ENCODE measurements at places on chromosomes 11 and 22.

DNA sequence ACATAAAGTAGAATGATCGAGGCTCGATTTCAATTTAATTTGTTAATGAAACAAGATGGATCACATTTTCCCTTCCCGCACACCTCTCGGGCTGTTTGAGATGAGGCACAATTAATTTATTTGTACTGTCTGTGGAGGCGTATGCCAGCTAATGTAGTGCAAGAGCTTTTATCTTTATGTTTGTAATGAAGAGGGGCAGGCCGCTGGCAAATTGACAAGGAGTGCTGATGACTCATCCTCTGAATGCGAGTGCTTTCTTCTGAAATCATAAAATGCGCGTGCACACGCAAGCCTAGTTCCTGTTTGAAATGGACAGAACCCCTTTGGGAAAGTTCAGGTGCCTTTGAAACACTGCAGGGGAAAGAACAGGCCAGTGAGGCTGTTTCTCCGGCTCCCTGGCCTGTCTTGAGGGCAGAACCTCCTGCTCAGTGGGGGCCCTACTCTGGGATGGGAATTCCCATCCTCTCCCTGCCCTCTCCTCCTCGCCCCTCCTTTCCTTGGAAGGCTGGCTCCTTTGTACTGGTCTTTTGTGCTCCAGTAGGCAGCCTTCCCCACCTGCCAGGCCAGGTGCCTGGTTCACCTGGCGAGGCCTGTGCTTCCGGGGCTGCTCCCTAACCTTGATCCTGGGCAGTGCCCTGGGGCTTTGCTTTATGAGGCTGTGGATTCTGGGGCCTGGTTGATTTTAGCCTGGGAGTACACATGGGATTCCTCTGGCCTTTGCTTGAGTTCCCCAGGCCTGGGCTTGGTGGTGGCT is 50.3 kb downstream of the TEAD1 start:
- DNase-seq, result no peak

DNA sequence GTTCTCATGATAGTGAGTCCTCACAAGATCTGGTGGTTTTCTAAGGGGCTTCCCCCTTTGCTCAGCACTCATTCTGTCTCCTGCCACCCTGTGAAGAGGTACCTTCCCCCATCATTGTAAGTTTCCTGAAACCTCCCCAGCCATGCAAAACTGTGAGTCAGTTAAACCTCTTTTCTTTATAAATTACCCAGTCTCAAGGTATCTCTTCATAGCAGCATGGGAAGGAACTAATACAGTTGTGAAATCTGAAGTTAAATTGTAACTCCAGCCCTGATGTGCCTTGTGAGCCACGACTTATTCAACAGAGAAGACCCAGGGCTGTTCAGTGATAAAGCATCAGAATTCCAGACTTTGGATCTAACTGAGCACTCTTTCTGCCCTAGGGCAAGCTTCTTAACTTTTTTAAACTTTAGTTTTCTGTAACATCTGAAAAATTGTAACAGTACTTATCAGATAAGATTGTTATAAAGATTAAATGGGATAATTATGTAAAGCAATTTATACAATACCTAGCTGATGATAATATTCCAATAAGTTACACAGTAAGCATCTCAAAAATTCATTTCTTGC is 220.0 kb downstream of the TRPC6 start:
- no peak for DNase-seq

- DNase-seq, result peak; percentile 11
Measured at GRCh38 chr11:74001822-74002286, 7.0 kb downstream of the UCP3 start.

GRCh38 chr22:49258107-49259010 is 569.3 kb downstream of the BRD1 start:
- no peak for DNase-seq

- DNase-seq, result no peak
Measured at GRCh38 chr22:50072714-50073538, 12.3 kb downstream of the MLC1 start.

- no peak for DNase-seq
Measured at GRCh38 chr11:128282053-128282452, 305.3 kb downstream of the ETS1 start.

DNA sequence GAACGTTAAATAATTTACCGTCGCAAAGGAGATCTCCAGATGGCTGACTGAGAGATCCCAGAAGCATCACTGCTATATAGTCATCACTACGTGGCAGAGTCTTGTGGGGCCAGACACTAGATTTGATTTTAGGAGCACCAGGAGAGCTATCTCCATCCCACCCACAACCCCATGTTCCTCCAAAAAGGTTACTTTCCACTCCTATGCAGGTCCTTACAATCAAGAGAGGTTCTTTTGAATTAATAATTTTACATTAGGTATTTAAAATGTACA is 19.4 kb downstream of the GUCY1A2 start:
- no peak for DNase-seq

- DNase-seq, result no peak
Measured at GRCh38 chr11:73521621-73522020, 76.3 kb downstream of the FAM168A start.

DNA sequence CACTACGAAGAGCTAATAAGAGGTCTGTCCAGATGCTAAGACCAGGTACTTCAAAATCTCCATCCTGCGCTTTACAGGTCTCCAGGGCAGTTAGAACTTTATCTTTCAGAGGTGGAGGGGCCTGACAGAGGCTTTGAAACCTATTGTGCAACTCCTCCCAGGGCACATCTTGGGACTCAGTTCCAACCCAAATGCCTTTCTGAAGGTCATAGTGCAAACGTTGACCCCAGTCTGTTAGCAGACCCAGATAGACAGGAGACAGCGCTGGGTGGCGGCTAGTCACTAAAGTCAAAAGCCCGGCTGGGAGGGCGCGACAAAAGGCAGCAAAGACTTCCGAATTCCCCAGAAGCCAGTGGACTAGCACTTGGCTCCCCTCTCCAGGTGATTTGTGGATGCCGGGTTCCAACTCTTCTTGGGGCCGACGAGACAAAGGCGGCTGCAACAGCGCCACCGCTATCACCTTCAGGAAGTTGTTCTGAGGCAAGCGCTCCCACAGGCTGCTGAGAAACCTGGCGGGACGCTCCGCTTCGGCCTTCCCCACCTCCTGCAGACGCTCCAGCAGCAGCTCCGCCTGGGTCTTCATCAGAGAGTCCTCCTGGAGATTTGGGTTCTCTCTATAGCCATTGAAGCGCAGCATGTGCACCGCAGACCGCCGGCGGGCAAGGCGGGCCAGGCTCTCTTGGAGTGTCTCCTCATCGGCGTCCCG is 728 bp downstream of the FANCF start:
- no peak for DNase-seq

- DNase-seq, result no peak
Measured at GRCh38 chr11:35393098-35393497, 26.3 kb downstream of the SLC1A2 start.

- peak; percentile 92 for DNase-seq
Measured at GRCh38 chr22:44697423-44698141, 4.4 kb upstream of the PRR5 start.

DNA sequence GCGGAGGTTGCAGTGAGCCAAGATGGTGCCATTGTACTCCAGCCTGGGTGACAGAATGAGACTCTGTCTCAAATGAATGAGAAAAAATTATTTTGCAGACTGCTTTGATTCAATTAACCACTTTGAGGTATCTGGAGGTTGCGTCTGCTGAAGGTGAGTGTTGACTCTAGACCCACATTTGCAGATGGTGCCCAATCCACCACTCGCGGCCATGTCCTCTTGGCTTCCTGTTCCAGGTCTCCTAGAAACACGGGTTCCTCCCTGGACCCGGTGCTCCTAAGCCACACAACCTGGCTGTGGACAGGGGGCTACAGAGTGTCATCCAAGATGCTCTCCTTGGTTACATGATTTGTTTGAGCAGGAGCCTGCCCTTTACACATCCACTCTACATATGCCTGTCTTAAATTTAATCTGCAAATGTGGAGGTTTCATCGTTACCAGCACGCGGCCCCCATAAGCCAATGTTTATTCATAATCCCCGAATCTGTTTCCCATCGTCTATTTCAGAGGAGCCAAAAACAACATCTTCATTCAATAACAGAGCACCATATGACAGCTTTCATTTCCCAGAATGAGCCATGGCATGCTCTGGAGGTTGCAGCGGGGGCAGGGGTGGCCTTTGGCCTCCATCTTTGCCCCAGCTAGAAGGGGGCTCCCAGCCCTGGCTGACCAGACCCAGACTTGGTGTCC is 377.2 kb downstream of the CTTN start:
- no peak for DNase-seq

- DNase-seq, result no peak
Measured at GRCh38 chr11:119709638-119710346, 19.2 kb downstream of the NECTIN1 start.

DNA sequence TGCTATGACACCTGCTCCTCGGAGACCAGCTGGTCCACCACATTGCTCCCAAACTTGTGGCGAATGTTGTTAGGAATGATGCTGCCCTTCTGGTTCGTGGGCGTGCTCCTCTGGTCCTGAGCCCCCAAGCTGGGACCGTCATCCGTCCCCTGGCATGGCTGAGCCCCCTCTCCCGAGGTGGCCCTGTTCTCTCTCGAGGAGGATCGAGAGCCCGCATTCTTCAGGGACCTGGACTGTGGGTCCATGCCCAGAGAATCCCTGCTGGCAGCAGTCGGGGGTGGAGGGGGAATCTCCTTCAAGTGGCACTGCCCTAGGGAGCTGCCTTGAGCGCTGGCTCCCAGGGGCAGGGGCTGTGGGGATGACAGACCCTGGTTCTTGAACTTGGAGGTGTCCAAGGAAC is 17.4 kb downstream of the TST start:
- no peak for DNase-seq

DNA sequence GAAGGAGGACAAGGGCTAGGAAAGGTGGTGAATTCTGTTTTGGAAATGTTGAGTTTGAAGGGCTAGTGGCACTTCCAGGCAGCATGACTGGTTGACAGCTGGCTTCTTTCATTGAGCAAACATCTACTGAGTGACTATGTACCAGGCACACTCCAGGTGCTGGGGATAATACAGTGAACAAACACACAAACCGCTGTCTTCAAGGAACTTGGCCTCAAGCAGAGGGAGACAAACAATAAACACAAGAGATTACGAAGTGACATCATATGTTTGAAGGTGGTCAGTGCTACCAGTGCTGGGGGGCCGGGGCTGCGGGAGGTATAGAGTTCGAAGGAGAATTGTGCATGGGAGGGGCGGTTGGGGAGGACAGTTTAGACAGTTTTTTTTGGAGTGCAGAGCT is 197.0 kb upstream of the SORL1-AS1 start:
- no peak for DNase-seq

DNA sequence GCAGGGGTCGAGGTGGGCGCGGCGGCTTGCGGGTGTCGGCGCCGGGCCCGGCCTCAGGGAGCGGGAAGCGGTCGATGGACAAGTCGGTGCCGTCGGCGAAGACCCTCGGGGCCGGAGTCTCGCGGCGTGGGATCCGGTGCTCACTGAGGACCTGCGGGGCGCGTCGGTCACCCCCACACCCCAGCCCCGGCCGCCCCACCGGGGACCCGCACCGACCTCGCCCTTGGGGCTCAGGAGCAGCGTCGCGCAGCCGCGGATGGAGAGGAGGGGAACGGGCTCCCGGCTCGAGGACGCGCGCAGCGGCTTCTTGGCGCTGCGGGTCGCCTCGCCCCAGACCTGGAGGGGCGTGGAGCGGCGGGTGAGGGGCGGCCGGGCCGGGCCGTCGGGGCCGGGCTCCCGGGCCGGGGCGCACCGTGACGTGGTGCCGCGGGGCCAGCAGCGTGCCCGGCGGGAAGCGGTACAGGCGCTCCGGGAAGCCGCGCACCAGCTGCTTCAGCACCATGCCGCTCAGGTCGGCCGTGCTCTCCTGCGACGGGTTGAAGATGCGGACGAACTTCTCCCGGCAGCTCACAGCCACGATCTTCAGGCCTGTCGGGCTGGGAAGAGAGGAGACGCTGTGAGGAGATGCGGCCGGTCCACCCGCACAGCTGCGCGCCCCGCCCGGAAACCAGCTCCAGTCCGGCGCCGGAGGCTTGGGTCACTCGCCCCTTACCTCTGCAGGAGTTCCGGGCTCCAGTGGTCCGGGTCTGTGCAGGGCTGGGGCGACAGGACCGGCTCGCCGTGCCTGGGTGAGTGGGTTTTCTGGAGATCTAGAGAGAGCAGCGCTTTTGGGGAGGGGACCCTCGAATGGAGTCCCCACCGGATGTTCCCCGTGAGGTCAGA is 4.5 kb downstream of the LMNTD2 start:
- DNase-seq, result no peak

GRCh38 chr11:74650498-74650897 is 58.1 kb downstream of the POLD3 start:
- DNase-seq, result no peak

DNA sequence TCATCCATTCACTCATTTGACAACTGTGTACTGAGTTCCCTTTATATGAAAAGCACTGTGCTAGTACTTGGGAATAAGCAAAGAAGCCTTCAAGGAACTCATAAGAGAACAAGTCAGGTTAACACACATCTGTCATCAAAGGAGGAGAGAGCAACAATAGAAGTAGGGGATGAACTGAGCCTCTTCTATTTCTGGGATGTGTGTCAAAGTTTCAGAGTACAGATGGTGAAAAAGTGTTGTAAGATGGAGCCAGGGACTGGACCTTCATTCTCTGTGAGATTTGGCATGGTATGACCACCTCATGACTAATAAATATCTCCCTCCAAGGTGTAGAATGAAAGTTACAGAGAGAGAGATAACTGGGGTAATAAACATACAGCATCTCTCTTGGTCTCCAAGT is 349.8 kb upstream of the PLET1 start:
- no peak for DNase-seq

DNA sequence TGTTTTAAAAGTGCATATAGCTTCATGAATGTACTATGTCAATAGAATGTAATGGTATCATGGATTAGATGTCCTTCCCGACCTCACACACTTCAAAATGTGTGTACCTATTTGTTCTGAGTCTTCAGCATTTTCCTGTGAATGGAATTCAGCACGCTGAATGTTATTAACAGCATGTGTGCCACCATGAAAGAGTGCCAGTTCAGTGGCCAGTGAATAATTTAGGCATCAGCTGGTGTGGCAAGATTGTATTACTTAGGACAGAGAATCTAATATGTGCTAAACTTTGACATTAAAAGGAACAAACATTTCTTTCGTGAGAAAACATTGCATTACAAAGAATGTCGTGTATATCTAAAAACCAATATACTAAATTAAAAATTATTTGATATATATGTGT is 46.4 kb downstream of the HIPK3 start:
- no peak for DNase-seq

- no peak for DNase-seq
Measured at GRCh38 chr11:78714539-78714938, 139.9 kb upstream of the NARS2 start.

DNA sequence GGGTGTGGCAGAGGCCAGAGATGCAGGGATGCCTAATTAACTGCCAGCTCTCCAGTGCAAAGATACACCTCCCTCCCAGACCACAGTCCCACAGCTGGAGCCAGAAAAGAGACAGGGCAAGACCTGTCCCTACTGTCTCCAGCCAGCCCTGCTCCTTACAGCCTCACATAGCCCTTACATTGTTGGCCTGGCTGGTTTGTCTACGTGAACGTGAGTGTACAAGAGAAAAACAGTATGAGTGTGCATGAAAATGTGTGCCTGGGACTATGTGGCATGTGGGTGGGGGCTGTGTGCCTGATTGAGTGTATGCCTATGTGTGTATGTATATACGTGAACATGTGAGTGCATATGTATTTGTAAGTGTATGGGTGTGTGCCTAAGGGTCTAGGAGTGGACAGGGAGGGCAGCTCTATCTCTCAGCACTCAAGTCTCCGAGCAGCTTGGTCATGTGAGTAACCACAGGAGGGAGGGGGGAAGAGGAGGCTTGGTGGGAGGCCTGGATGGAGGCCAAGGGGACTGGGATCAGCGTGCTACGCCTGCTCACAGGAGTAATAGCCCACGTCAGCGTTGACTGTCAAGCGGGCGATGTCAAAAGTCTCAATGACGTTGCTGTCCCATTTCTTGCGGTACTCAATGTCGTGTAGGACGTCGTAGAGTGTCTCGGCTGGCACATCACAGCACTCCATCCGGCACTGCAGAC is 6.6 kb upstream of the ARAP1 start:
- no peak for DNase-seq

- DNase-seq, result no peak
Measured at GRCh38 chr11:57307666-57308270, 17.0 kb downstream of the TNKS1BP1 start.
